ENCODE measurements at places on chromosomes 11 and 22.

DNA sequence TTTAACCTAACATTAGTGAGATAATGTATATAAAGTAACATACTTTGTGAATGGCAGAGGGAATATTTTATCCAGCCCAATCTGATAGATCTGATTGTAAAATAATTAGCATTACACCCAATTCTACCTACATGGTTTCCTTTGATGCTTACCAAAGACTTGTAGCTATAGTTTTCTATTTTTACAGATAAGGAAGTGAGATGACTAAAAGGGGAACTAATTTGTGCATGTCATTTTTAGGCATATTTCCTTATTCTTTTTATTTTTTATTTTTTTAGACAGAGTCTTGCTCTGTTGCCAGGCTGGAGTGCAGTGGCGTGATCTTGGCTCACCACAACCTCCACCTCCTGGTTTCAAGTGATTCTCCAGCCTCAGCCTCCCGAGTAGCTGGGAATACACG is 793.7 kb upstream of the LRRC4C start:
- DNase-seq = no peak

- DNase-seq = no peak
These were observed 26.7 kb downstream of the FLI1 start for GRCh38 chr11:128720522-128720985.

GRCh38 chr11:123413636-123414035 is 16.4 kb upstream of the GRAMD1B start:
- DNase-seq = no peak

DNA sequence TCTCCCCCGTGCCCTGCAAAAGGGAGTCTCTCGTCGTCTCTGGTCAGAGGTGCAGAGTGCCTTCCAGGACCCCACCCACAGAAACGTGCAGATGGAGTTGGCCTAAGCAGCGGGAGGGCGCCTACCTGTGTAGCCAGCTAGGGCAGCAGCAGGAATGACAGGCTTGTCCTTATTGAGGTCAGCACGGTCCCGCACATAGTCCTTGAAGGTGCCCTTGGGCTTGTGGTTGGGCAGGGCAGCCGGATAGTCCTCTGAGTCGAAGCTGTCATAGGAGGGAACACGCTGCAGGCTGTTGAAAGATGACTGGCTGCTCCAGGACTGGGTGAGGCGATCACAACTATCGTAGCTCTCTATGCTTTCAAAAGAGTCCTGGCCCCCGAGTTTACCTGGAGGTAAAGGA is 107.3 kb downstream of the ETS1 start:
- no peak for DNase-seq

DNA sequence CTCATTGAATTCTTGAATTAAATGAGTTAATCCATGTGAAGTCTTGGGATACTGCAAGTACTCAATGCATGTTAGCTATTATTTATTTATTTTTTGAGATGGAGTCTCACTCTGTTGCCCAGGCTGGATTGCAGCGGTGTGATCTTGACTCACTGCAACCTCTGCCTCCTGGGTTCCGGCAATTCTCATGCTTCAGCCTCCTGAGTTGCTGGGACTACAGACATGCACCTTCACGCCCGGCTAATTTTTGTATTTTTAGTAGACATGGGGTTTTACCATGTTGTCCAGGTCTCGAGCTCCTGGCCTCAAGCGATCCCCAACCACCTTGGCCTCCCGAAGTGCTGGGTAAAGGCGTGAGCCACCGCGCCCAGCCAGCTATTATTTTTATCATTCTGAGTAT is 9.4 kb downstream of the MMP7 start:
- DNase-seq = no peak

Measured in NCI-H187 (cell line).